ENCODE measurements at places on chromosomes 4 and X.
A peak's percentile ranks its signal among the peaks of the same experiment; 100 is the strongest.

- DNase-seq = no peak
These were observed 25.4 kb downstream of the SORCS2 start for GRCh38 chr4:7217474-7218321.

- no peak for DNase-seq
These were observed 115.9 kb upstream of the PNPLA4 start for GRCh38 chrX:8043121-8043520.

DNA sequence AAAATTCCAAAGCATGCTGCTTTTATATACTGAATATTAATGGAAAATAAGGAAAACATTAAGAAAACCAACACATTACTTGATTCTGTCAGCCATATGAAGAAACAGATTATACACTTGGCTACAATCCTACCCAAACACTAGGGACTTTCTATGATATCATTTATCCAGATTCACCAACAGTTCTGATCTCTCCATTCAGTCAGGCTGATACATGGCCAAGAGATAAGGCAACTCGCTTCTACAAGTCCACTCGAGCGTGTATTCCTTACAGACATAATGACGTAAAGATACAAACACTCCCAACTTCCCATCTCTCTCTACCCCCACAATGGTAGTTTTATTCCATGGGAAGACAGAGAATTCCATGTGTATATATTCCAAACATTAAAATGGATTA, 44.5 kb downstream of the NEK1 start:
- DNase-seq = no peak

DNA sequence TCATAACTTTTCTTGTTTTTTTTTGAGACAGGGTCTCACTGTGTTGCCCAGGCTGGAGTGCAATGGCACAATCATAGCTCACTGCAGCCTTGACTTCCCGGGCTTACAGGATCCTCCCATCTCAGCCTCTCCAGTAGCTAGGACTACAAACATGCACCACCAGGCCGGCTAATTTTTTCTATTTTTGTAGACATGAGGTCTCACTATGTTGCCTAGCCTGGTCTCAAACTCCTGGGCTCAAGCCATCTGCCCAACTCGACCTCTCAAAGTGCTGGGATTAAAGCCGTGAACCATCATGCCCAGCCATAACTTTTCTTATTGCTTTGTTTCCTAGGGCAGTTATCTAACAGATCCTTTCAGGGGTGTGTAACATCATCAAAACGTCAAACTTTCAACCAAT, 11.8 kb downstream of the SEC24D start:
- DNase-seq = no peak

- no peak for DNase-seq
These were observed 373.7 kb downstream of the AR start for GRCh38 chrX:67917421-67918010.

GRCh38 chr4:77158487-77158861, 1.5 kb downstream of the CCNG2 start:
- DNase-seq = peak; percentile 6

- DNase-seq = no peak
These were observed 11.5 kb upstream of the GABRE start for GRCh38 chrX:151985955-151986354.

DNA sequence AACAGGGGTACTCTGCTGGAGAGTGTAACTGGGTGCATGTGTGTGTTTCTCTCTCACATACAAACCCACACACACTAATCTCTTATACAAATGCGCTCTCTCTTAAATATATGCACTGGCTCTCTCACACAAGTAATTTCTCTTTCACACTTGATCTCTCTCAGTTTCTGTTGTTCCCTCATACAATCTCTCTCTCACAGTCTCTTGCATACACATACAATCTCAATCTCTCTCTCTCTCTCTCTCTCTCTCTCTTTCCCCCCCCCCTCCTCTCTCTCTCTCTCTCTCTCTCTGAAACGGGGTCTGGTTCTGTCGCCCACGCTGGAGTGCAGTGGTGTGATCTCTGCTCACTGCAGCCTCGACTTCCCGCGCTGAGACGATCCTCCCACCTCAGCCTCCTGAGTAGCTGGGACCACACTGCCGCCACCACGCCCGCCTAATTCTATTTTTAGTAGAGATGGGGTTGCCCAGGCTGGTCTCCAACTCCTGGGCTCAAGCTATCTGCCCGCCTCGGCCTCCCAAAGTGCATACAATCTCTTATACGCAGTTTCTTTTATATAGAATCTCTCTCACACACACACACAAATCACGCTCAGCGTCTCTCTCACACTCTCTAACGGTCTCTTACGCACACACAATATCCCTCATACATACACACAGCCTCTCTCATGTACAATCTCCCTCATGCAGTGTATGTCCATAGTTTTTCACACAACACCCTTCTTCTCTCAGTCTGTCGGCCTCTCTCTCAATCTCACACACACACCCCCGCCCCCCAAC, 518 bp upstream of the FAM241A start:
- DNase-seq = no peak

GRCh38 chr4:141027421-141027820, 105.8 kb downstream of the RNF150 start:
- DNase-seq = no peak

- DNase-seq = no peak
These were observed 48.9 kb downstream of the SPATA18 start for GRCh38 chr4:52099860-52100461.

DNA sequence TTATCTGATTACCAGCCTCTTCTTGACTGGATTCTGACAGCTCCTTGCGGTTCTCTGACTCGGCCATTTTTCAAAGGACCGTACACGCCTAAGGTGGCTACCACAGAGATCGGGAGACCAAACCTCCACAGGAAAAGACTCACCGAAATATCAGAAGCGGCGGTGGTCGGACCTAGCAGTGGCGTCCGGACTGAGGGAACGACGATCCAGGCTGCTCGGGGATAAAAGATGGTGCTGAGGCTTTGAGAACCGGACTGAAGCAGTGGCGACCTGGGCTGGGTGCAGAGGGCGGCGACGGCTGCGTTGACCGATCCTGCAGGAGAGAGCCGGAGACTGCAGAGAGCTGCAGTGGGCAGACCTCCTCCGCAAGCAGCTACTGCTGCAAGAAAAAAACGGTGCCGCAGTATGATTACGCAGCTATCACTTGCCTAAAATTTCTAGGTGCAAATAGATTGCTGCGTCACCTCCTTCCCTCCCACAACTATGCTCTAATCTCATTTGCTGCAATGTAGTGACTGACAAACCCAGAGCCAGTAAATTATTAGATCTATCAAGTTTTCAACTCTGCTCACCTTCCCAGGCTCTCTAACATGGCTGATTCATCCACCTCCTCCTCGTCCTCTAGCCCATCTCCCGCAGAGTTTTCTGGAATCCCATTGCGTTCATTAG, at the start of gene NAP1L2:
NAP1L2 (minus strand) TSS at position 426 of the 669 bp plus-strand sequence; CDS start at position 67, 359 bp downstream.
- DNase-seq = peak; percentile 23

DNA sequence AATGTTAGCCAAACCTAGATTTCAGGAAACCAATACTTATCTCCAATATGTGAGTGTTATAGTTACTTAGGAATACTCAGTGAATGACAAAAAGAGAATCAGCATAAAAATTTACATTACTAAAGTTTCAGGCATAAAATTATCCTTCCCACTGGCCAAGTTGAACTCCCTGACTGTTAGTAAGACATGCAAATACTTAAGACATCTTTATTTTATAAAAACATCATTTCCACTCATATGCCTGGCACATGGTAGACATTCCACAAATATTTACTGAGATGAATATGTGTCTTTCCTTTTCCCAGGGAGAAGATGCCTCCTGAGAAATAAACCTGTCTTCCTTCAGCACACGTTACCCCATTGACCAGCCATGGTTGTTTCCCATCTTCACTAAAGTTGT, 7.3 kb downstream of the VEGFD start:
- DNase-seq = no peak

GRCh38 chr4:75512386-75513211, 1.6 kb downstream of the RCHY1 start:
- no peak for DNase-seq

DNA sequence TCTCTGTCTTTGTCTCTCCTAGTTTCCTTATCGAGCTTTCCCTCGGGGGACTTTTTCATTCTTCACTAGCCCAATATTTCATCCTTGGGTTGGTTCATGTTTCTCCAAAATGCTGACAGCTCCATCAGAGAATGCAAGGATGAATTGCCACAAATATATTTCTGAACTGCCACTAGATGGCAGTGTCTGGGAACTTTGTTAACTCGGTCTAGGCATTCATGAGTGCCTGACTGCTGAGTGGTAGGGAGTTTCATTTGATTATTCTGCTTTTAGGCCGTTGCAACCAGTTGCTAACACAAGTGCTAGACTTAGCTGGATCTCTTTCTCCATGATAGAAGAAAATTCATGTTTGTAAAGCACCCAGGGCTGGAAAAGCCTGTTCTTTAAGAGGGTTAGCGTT, 73.5 kb upstream of the RAP2C start:
- peak; percentile 16 for DNase-seq

- no peak for DNase-seq
These were observed 106.4 kb downstream of the MMRN1 start for GRCh38 chr4:90001023-90001422.

- DNase-seq = no peak
These were observed 255.1 kb downstream of the C4orf33 start for GRCh38 chr4:129350834-129351721.

DNA sequence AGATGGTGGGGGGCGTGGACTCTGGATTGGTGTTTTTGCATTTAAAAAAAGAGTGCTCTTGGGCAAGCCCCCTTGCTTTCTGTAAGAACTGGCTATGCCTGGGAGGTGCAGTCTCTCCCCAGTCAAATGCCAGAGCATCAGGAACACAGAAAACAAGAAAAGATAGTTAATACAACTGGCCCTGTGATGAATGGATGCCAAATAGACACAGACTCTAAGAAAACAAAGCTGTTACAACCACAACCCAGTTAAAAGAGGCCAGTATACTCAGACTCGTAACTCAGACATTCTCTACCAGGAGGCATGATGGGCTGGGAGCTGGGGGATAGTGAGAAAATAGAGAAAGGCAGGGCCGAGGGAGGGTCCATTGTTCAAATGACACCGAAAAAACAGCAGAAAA, 32.5 kb upstream of the C1QTNF7 start:
- no peak for DNase-seq

GRCh38 chr4:15402146-15402545, 25.7 kb upstream of the C1QTNF7 start:
- DNase-seq = no peak

DNA sequence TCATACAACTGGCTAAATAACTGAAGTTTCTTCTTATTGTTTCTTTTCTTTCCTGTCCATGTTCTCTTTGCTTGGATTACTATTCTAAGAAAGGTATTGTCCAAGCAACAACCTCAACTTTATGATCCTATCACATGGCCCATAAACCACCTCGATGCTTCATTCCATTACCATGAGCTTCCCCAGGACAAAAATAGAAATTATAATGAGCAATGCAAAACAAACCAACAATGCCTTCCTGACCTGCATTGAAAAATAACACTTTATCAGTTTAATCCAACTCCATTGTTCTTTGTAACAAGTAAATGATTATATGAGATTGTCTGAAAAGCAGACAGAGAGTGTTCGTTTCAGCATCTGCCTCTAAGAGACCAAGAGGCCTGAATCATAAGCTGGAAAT, 148.8 kb downstream of the HS6ST2 start:
- DNase-seq = no peak

DNA sequence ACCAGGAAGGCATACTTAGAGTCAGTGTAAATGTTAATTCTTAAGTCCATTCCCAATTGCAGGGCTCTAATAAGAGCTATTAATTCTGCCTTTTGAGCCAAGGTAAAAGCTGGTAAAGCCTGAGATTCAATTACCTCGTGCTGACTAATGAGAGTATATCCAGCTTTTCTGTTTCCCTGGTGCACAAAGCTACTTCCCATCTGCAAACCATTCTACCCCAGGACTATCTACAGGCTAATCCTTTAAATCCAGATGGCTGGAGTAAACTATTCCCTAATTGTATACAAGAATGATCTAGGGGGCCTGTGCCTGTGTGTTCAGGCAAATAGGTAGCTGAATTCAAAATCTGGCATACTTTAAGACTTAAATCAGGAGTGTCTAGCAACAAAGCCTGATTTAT, 365.0 kb downstream of the GPM6A start:
- DNase-seq = no peak

DNA sequence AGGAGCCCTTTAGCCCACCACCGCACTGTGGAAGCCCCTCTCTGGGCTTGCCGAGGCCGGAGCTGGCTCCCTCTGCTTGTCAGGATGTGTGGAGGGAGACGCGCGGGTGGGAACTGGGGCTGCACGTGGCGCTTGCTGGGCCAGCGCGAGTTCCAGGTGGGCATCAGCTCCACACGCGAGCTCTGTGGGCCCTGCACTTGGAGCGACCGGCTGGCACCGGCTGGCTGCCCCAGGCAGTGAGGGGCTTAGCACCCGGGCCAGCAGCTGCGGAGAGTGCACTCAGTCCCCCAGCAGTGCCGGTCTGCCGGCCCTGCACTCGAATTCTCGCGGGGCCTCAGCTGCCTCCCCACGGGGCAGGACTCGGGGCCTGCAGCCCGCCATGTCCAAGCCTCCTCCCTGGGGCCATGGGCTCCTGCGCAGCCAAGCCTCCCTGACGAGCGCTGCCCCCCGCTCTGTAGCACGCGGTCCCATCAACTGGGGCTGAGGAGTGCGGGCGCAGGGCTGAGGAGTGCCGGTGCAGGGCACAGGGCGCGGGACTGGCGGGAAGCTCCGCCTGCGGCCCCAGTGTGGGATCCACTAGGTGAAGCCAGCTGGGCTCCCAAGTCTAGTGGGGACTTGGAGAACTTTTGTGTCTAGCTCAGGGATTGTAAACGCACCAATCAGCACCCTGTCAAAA, 93.6 kb downstream of the DTHD1 start:
- no peak for DNase-seq

DNA sequence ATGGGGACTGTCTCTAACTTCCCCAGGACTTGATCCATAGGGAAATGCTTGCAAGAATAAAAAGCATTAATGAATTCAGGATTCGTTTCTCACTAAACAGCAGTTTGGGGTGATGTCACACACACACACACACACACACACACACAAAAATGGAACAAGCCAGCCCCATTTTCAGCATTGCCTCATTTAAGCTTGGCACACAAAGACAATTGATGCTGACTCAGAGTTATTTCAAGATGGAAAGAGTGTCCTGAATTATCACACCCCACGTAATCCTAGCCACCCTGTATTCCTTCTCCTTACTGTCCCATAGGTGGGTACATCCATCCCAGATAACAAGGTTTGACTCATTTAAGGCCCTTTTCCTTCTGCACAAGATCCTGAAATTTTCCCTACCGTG, 345.1 kb upstream of the HS3ST1 start:
- no peak for DNase-seq

GRCh38 chr4:107389965-107390364, 330.1 kb downstream of the PAPSS1 start:
- no peak for DNase-seq

DNA sequence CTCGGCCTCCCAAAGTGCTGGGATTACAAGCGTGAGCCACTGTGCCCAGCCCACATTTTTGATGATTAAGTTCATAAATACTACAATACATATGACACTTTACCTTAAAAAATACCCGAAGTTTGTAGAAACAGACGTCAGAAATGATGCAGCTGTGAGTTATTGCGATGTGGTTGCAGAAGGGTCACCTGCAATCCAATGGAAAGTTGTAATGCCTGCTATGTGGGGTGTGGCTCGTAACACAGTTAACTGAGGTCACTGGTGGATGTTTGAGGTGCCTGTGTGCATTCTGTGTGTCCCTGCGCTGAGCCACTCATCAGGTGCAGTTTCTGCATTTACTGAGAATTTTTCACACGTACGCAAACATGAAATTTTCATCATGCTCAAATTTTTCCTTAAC, 64.1 kb downstream of the ANXA5 start:
- no peak for DNase-seq
